ENCODE measurements at places on chromosomes 11 and 22.

DNA sequence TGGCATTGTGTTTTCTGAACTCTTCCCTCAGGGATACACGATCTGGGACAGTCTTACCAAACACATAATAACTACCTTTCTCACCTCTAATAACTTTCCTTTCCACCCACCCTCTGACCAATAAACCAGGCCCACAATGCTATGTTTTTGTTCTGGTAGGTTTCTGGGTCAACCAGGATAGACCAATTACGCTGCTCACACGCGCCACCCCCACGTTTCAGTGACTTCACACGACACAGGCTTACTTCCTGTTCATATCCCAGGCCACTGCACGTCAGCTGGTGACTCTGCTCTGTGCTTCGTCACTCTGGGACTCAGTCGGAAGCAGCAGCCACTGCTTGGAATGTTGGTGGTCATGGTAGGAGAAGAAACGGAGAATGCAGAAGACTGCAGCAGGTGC lies 2.5 kb downstream of the KRTAP5-4 start:
- DNase-seq = no peak

DNA sequence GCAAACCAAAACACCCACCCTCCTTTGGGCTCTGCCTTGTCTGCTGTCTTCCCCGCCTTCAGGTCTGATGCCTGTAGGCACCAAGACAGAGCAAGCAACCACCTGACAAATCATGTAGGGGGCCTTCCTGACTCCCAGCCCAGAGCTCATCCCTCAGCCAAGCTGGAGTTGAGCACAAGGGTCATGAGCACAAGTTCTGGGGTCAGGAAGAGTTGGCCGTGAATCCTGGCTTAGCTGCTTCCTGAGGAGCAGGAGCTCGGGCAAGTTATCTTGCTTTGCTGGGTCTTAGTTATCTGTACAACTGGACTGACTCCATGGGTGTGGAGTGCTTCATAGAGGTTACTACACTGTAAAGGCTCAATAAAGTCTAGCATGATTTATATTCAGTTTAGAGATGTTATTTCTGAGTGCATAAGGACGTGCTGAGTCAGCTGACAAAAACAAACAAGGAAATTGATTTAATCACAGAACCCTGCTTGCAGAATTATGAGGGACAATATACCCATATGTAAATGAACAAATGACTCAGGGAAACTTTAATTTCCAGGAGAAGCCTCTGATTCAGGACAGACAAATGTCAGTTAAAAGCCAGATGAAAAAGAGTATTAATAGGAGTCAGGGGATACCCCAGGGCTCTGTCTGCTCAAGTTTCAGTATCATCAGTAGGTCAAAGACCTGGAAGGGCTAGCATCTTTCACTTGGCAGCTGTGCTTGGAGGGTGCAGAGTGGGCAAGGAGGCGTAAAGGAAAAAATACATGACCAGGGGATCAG lies 15.0 kb upstream of the APOA1 start:
- no peak for DNase-seq

- no peak for DNase-seq
These were observed 15.9 kb upstream of the LRRC32 start for GRCh38 chr11:76686261-76687079.

GRCh38 chr11:97544431-97544830 lies 1154.6 kb downstream of the JRKL start:
- no peak for DNase-seq

DNA sequence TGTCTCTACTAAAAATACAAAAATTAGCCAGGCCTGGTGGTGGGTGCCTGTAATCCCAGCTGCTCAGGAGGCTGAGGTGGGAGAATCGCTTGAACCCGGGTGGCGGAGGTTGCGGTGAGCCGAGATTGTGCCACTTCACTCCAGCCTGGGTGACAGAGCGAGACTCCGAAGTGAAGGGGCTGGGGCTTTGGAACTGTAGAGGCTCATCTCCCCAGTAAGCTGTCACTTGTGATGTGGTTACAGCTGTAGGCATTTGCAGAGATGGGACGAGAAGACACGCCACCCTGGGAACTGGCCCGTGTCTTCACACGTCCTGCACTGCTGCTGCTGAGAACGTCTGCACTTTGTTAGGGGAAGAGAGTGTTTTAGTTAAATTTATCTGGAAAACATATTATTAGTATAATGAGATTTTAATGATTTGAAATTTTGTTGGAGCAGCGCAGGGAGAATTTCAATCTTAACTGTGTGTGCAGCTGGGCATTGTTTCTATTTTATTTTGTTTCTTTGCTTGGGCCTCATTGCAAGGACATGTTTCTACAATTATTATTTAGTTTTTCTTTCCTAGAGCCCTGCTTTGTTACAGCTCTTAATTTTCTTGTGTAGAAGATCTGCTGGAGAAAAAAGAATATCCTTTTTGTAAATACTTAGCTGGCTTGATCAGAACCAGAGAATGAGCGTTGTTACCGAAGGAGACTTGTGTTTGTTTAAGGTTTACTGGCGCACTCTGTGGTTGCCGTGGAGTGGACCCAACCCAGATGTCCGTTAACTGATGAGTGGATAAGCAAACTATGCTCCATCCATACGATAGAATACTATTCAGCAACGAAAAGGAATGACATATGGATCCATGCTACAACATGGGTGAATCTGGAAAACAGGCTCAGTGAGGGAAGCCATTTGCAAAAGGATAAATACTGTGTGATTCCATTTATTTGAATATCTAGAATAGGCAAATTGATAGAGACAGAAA lies 18.4 kb downstream of the PARVB start:
- no peak for DNase-seq

DNA sequence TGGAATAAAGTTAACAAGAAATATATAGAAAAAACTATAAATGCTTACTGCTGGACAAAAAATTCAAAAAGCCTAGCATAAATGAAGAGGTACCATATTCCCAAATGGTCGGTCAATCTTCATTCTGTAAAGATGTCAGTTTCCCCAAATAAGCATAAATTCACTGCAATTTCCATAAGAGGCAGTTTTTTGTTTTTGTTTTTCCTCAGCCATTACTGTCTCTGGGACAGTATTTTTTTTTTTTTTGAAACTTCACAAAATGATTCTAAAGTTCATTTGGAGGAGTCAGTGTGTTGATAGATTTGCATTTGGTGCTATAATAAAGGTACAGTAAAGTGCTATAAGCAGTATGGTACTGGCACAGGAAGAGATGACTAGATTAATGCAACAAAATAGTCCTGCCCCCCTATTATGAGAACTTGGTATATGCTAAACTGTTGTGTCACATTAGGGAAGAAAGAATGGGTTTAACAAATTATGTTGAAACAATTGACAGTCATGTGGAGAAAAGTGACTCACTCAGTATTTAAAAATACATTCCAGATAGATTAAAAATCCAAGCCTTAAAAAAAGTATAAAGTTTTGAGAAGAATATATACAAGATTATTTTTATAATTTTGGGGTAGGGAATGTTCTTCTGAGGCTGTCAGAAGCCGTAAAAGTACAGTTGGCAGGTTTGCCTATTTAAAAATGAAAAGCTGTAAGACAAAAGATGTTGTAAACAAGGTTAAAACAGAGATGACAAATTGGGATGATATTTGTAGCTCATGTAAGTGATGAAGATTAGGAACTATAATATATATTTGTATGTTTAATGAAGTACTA lies 2.6 kb upstream of the FTH1 start:
- DNase-seq = no peak

DNA sequence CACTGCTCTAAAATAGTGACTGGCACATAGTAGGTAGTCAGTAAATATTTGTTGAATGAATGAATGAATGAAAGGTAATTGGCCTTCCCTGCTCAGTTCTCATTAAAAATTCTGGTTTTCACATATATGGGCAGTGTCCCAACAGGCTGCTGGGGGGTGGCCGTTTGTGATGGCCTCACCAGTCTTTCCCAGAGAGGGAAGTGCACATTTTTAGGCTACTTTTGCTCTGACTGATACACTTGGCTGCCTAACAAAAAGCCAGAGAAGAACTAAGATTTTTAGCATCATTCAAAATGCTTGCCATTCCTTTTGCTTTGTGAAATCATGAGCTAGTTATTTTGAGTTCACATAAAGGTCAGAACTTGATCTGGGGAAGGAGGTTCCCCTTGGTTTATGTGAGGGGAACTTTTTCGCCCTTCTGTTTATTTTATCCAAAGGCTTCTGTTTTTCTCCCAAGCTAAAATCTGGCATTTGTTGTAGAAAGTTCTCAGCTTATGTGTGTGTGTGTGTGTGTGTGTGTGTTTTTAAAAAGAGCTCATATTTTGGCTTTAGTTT lies 83.1 kb downstream of the PTPRJ start:
- no peak for DNase-seq

DNA sequence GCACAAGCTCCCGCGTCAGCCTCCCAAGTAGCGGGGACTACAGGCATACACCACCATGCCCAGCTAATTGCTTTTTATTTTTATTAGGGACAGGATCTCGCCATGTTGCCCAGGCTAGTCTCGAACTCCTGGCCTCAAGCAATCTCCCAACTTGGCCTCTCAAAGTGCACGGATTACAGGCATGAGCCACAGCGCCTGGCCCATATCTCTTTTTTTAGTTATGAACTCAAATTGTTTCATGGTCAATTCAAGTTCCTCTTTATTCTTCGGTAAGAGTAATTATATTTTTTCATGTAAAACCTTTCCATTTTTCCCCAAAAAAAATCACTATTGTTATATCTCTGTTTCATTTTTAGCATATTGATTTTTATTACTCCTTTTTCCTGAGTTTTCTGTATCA lies 25.5 kb downstream of the FCHSD2 start:
- no peak for DNase-seq

DNA sequence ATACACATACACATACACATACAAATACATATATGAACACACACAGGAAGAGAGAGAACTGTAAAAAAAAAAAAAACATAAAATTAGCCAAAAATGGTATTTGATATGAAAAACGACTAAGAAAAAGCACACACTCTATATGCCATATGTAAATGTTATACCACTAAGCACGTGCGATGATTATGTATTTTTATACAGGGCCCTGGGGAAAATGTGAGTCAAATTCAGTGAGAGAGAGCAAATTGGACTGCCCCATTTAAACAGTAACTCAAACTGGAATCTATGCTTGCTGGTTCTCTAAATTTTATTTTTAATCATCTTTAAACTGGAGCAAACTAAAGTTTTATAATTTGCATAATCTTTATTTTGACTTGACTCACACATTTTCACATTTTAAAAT lies 197.8 kb upstream of the MTNR1B start:
- DNase-seq = no peak

GRCh38 chr11:74265256-74265655 lies 46.2 kb downstream of the P4HA3 start:
- DNase-seq = no peak

DNA sequence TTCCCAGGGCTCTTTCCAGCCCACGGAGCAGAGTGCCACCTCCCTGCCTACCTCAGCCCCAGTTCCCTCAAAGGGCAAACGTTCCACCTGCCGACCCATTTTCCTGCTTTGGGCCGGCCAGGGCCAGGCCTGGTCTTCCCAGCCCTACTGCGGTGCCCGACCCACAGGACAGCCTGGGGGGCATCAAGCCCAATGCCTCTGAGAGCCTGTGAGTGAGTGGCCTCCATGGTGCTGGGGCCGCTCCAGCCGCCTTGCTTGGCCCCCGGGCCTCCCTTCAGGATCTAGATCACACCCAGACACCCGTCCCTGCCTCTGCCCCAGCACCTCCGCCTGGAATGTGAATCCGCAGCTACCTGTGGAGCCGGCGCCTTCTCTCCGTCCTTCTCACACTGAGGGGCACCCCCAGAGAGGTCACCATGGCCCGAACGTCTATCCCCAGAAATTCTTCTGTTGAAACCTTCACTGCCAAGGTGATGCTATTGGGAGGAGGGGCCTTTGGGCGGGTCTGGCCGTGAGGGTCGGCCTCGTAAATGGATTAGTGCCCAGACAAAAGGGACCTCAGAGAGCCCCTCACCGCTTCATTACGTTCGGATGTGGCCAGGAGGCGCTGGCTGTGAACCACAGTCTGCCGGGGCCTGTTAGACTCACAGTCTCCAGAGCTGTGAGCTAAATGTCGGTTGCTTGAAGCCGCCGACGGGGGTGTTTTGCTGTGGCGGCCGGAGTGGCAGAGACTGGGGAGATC lies 36.2 kb upstream of the BRSK2 start:
- DNase-seq = no peak

- DNase-seq = no peak
These were observed 63.5 kb downstream of the FCHSD2 start for GRCh38 chr11:73078631-73079030.

- DNase-seq = no peak
These were observed 50.1 kb downstream of the MN1 start for GRCh38 chr22:27751277-27752070.

GRCh38 chr11:71232364-71232763 lies 20.0 kb downstream of the SHANK2 start:
- no peak for DNase-seq

GRCh38 chr11:109026891-109027489 lies 362.1 kb downstream of the DDX10 start:
- DNase-seq = no peak

DNA sequence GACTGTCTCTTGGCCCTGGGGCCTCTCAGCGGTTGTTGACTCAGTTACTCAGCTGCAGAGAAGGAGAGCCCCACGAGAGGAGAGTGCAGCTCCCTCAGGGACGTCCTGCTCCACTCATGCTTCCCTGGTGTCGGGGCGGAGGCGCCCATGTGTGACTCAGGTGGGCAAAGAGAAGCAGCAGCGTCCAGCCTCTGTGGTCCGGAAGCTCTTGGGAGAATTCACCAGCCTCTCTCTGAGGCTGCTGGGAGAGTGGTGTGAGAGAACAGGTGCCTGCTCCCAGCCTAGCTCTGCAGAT lies 25.7 kb downstream of the GLB1L2 start:
- no peak for DNase-seq

GRCh38 chr22:42383287-42383686 lies 48.9 kb downstream of the NFAM1 start:
- no peak for DNase-seq

DNA sequence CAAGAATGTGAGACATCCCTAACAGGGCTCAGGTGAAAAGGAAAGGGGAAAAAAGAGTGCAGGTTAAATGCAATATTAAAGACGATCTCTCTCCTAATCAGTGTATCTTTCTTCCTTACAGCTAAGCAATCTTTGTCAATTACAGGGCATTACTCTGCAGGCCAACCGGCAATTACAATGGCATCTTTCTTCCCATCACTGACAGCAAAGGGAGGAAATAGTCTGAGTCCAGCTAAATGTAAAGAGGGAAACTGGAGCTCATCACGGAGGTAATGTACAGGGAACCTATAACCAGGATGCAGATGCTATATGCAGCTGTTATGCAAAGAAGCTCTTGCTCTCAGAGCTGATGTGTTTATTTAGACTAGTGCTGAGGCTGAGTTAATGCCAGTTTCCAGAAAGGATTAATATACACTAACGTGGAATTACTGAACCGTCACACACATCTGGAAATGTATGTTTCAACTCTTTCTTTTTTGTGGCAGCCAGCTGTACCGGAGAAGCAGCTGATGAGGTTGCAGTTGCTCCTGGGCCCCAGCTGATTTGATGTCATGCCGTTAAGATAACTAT lies 121.6 kb downstream of the KIRREL3 start:
- no peak for DNase-seq
